ENCODE measurements at places on chromosomes 12 and 14. TPM values are rescaled to one million over a fixed set of nuclear protein-coding genes. Genes with fewer than 3 reads are reported as not detected.

DNA sequence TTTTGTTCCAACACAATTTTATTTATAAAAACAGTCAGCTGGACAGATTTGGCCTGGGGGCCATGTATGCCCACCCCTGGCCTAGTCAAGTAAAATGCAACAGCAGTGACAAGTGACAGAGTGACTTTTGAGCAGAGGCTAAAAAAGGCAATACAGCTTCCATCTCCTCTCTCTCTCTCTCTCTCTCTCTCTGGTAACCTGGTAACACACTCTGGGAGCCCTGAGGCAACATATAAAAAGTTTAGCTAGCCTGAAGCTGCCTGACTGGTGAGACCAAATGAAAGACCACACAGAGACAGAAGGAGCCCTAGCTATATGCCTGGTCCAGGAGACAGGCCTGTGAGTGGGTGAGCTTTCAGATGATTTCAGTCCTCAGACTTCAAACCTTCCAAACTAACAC lies 105.4 kb downstream of the DENND5B start:
- DNase-seq, result no peak

DNA sequence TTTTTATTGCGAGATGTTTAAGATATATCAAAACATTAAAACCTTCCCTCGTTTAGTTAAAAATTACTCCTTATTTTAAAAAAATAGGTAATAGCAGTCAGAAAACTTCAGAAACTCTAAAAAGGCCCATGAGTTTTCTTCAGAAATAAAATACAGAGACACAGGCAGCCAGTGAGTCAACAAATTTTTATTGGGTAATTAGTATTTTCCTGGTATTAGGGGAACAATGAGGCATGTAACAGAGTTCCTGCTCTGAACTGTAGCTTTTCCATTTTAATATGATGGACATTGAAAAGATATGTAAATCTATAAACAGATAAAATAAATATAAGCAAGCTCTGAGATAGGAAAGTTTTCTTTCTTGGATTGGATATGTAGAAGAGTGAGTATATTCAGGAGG lies 399 bp upstream of the ZNF705A start:
- DNase-seq, result no peak

DNA sequence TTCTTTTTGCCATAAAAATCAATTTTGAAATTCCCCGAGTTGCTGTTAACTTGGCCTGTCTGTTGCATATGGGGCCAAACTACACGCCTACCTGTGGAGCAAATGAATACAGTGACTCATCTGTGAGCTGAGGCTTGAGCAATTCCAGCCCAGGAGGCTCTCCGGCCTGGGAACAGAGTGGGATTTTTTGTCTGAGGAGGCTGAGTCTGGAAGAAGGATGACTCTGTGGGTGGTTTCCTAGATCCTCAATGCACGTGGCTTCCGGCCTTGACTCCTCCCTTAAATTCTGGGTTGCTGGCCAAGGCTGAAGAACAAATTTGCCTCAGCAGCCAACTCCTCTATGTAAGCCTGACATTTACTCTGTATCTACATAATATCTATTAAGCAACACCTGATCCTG lies 124.1 kb downstream of the SSPN start:
- peak; percentile 63 for DNase-seq

The METTL3 gene
- total RNA-seq, result 79.6 TPM

DNA sequence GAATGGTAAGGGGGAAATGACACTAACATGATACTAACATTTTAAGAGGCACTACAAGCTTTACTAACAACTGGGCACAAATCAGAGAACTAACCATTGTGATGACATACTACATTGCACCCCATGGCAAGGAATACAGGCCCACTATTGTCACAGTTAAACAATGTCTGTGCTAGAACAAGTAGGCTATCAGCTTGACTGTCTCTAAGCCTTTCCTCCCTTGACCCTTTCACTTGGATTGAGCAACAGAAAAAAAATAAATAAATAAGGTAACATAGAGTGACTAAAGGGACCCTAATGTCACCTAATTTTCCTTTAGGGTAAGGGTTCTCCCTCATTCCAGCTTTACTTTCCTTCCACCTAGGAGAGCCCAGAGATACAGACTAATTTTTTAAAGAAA lies 4.4 kb downstream of the SLC38A2 start:
- DNase-seq, result no peak

The RNF212B gene
- total RNA-seq, result not detected

All from breast epithelium (tissue), 4 donors.